Stimulated activated CD8-positive, alpha-beta memory T cell treated with anti-CD3 and anti-CD28 coated beads, Interleukin-7, amount 100 ng/mL, for 1 hour (primary cell): ENCODE measurements at places on chromosomes 4 and X.

DNA sequence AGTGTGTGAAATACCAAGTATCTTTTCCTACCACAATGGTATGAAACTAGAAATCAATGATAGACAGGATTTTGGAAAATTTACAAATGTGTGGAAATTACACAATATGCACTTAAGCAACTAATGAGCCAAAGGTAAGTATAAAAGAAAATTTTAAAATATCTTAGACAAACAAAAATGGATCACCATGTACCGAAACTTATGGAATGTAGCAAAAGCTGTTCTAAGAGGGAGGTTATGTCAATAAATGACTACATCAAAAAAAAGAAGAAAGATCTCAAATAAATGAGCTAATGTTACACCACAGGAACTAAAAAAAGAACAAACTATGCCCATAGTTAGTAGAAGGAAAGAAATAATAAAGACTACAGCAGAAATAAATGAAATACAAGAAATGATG is 1084.1 kb downstream of the TECRL start:
- no peak for DNase-seq

DNA sequence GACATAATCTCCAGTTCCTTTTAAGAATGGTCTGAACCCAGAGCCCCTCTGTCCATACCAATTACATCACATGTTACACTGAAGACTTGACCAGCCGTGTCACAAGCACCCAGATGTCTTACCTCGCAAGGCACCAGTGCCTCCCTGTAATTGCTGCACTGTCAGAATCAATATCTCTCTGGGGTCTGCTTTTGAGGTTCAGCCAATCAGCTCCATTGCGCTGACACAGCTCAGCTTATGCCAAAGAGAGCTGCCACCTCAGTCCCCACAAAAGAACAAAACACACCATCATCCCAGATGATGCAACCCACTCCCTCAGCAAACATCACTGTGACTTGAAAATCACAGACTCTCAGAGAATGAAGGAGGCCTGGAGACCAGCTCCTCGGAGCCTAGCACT is 82.5 kb upstream of the SORBS2 start:
- DNase-seq = no peak

DNA sequence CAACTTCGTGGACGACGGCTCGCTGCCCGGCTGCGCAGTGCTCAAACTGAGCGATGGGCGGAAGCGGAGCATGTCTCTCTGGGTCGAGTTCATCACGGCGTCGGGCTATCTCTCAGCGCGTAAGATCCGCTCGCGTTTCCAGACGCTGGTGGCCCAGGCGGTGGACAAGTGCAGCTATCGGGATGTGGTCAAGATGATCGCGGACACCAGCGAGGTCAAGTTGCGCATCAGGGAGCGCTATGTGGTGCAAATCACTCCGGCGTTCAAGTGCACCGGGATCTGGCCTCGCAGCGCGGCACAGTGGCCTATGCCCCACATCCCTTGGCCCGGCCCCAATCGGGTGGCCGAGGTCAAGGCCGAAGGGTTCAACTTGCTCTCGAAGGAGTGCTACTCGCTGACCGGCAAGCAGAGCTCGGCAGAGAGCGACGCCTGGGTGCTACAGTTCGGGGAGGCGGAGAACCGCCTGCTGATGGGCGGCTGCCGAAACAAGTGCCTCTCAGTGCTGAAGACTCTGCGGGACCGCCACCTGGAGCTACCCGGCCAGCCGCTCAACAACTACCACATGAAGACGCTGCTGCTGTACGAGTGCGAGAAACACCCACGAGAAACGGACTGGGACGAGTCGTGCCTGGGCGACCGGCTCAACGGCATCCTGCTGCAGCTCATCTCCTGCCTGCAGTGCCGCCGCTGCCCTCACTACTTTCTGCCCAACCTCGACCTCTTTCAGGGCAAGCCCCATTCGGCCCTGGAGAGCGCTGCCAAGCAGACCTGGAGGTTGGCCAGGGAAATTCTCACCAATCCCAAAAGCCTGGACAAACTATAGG is 1.5 kb downstream of the MAB21L2 start:
- DNase-seq = no peak

DNA sequence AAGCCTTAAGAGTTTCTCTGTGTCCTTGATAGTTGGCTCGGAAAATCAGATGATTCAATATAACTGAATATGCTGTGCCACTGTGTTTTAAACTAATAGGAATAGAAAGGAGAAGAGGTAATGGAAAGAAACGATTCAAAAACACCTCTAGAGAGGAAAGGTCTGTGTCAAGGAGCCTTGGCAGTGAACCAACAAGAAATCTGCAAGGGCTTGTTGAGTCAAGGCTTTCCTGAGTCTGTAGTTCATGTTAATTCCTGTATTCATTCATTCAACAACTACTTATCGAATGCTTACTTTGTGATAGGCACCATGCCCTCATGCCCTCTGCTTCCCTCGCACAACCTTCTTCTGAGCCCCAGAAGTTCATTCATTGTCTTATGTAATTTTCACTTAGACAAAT is 336.0 kb downstream of the PDHA2 start:
- no peak for DNase-seq

GRCh38 chr4:128288689-128289106 is 1.1 kb upstream of the PGRMC2 start:
- no peak for DNase-seq

GRCh38 chr4:41022116-41022515 is 192.2 kb downstream of the APBB2 start:
- DNase-seq = no peak

- DNase-seq = no peak
Observed at GRCh38 chr4:38287101-38287851, 327.1 kb downstream of the PTTG2 start.

DNA sequence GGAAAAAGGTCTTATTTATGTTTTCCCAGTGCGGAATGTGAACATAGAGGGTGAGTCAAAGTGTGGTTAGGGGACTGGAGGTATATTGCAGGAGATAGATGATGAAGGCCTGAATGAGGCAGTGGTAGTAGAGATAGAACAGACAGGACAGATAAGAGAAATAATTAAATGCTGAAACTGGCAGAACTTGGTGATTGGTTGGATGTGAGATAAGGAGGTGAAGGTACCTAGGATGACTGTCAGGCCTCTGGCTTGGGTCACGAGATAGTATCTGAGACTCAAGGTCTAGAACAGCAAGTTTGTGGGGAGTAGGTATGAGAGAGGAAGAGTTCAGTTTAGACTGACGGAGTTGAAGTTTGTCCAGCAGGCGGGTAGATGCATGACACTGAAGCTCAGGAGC is 3.5 kb downstream of the MND1 start:
- DNase-seq = no peak

DNA sequence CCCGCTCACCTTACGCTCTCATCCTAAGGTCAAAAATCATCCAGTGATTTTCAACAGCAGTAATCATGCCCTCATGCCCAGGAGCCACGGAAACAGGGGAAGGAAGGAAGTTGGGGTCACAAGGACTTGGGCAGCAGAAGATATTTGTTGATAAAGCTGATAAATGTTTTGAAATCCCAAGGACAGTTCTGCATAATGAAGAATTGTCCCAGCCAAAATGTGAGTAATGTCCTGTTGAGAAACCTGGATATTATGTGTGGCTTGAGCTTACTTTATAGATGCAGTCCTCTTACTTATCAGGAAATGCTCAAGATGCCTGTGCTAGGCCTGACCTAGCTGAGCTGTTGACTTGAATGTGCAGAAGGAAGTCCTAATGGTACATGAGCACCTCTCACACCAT is 263.0 kb upstream of the ZFP42 start:
- DNase-seq = no peak

- no peak for DNase-seq
Observed at GRCh38 chr4:153527690-153528089, 61.5 kb downstream of the TMEM131L start.
